Peyer's patch (tissue), 4 donors: ENCODE measurements at places on chromosomes 3 and 15. TPM values are rescaled to one million over a fixed set of nuclear protein-coding genes. Genes with fewer than 3 reads are reported as not detected.
A peak's percentile ranks its signal among the peaks of the same experiment; 100 is the strongest.

DNA sequence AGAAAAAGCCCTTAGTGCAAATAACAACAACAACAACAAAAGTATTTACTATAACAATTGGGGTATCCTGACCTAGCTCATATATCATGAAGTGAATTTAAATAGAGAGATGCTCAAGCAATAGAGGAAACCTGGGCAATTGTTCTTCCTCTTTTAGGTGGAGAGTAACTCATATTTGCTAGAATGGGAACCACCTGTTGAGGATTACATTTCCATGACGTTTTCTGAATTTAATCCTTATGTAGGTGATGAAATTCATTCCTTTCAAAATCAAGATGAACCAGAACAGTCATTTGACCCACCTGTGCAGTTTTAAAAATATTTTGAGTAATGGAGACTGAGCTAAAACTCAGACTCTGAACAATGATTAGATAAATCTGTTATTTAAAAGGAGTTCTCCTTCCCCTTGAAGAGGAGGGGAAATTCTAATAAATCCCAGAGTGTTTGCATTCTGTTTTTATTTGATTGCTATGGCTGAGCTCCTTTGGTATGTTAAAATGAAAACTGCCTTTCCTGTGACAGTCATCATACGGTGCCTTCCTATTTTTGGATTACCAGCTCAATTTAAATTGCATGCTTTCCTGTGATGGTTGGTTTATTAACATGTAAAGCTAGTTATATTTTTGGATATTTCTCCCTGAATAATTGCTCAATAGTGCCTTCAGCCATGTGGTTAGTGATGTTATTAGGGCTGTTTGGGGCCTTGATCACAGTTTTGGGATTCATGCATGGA lies 24.3 kb downstream of the VPS8 start:
- H3K27ac ChIP-seq = no peak overlapping the region
- DNase-seq = no peak
- no peaks in the 10 kb centered on the region for H3K4me1 ChIP-seq

- DNase-seq = no peak
- H3K4me3 ChIP-seq = no peak overlapping the region
- H3K27me3 ChIP-seq = no peaks in the 10 kb centered on the region
These were observed 251.0 kb upstream of the P2RY1 start for GRCh38 chr3:152583963-152584362.

- no peak overlapping the region for H3K4me3 ChIP-seq
- no peak overlapping the region for H3K27ac ChIP-seq
- H3K4me1 ChIP-seq = no peaks in the 10 kb centered on the region
- DNase-seq = no peak
These were observed 192.8 kb upstream of the TBC1D5 start for GRCh38 chr3:17935222-17935621.

- no peaks in the 10 kb centered on the region for H3K27me3 ChIP-seq
- no peaks in the 10 kb centered on the region for H3K4me1 ChIP-seq
- no peaks in the 10 kb centered on the region for H3K36me3 ChIP-seq
- peak overlapping the region; percentile 82 for H3K27ac ChIP-seq
These were observed 11.1 kb downstream of the DPH3 start for GRCh38 chr3:16253601-16254000.

DNA sequence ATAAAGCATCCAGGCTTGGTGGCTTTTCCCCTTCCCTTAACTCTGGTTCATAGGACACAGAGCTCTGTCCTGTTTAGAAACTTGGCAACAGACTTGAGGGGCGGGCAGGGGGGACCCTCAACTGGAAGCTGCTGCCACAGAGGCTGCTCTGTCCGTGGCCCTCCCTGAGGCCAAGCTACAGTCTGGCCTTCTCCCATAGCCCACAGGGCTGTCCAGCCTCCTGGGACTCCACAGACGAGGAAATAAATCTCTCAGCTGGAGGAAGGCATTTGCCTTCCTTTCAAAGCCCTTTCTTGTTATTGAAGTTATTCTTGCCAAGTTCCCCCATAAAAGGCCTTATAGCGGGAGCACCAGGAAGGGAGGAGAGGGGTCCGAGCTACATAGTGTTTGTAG lies 248.8 kb upstream of the TPM1 start:
- no peak overlapping the region for H3K4me3 ChIP-seq
- H3K27me3 ChIP-seq = no peaks in the 10 kb centered on the region
- H3K4me1 ChIP-seq = no peaks in the 10 kb centered on the region
- no peak overlapping the region for H3K27ac ChIP-seq

GRCh38 chr3:58231666-58232065 lies 5.9 kb upstream of the ABHD6 start:
- no peaks in the 10 kb centered on the region for H3K36me3 ChIP-seq
- H3K27ac ChIP-seq = no peak overlapping the region
- peaks cover 4% of the 10 kb centered on the region for H3K4me1 ChIP-seq
- no peak overlapping the region for H3K4me3 ChIP-seq
- no peaks in the 10 kb centered on the region for H3K27me3 ChIP-seq

- no peaks in the 10 kb centered on the region for H3K27me3 ChIP-seq
- DNase-seq = no peak
- no peaks in the 10 kb centered on the region for H3K4me1 ChIP-seq
These were observed 42.8 kb upstream of the UBE2E1 start for GRCh38 chr3:23762759-23763477.

GRCh38 chr15:90570643-90571042 lies 40.9 kb downstream of the CRTC3 start:
- no peaks in the 10 kb centered on the region for H3K36me3 ChIP-seq
- H3K4me3 ChIP-seq = no peak overlapping the region
- DNase-seq = no peak

DNA sequence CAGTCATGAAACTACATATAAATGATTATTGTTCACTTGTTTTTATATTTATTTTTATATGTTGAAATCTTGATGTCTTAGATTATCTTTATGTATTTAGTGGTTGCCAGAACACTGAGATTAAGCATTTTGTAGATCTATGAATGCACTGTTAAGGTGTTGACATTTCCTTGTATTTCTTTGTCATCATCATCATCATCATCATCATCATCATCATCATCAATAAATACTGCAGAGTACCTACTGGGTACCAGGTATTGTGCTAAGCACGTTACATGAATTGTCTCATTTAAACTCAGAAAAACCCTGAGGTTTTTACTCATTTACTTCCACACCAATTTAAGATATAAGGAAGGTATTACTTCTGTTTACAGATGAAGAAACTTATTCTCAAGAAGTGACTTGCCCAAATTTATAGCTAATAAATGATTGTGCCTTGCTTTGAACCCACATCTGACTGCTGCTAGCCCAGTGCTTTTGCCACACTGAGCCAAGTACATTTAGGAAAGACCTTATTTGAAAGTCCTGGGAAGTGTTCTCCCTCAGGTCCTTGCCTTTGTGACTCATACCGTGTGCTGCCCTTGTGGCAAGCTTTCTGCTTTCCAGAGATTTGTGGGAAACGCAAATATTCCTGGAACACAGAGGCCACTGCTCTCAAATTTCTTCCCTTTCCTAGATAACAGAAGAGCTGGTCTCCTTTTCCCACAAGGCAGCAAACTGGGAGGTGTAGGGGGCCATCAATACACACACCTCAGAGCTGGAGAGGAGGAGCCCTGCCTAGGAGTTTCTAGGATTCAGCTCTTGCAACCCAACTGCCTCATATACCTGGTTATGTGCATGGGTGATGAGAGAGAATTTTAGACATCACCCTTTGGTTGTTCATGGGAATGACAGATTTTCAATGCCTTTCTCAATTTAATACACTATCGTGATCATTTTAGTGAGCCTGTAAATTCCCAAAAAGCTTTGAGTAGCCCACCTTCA lies 115.4 kb upstream of the C15orf61 start:
- H3K27ac ChIP-seq = no peak overlapping the region
- no peaks in the 10 kb centered on the region for H3K27me3 ChIP-seq
- H3K4me1 ChIP-seq = no peaks in the 10 kb centered on the region
- no peaks in the 10 kb centered on the region for H3K36me3 ChIP-seq
- no peak for DNase-seq

DNA sequence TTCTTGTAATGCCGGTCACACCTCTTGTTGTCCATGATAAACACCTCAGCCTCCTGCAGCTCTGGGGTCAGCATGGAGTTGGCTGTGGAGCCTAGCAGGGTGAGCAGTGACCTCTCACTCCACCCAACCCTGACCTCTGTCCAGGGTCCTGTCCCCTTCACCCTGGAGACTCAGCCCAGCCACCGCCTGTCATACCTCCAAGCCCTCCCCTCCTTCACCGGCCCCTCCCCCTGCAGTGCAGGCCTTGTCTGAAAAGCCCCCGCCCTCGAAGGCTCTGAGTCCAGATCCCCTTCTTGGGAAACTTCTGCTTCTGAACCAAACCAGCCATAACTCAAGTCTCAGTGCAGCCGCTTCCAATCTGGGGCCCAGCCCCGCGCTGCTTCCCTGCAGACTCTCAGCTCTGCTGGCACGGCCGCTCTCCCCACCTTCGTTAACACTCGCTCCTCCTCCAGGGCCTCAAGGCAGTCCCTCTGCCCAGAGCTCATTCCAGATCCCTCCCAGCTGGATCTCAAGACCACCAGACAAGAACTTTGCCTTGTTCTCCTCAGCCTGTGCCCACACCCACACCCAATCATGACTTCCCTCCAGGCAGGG lies 25.4 kb upstream of the PRSS50 start:
- no peak overlapping the region for H3K4me3 ChIP-seq
- H3K36me3 ChIP-seq = no peaks in the 10 kb centered on the region
- H3K4me1 ChIP-seq = no peaks in the 10 kb centered on the region
- DNase-seq = no peak

- no peaks in the 10 kb centered on the region for H3K36me3 ChIP-seq
- no peaks in the 10 kb centered on the region for H3K4me1 ChIP-seq
- no peak overlapping the region for H3K27ac ChIP-seq
- H3K27me3 ChIP-seq = no peaks in the 10 kb centered on the region
- DNase-seq = no peak
These were observed 21.6 kb downstream of the CCDC80 start for GRCh38 chr3:112619295-112619694.

DNA sequence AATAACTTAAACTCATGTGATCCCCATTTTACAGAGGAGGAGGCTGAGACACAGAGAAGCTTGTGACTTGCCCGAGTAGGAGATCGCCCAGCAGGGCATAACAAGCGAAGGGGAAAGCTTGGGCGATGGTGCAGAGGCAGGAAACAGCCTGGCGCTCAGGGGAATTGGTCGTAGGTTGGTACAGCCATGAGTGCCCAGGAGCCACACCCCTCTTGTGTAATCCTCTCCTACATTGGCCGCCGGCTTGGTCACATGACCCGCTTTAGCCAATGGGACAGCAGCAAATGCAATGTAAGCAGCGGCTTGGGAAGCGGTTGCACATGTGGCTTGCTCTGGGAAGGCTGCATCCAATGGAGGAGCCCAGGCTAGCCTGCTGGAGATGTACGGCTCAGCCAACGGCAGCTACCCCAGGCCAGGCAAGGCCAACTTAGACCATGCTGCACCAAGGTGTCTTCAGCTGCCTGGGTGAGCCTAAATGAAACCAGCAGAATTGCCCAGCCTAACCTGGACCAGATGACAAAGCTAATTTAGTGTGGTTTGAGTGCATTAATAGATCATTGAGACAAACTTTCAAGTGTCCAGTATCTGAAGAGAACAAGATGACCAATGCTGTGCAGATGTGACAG lies 50.3 kb upstream of the SLC6A6 start:
- H3K4me3 ChIP-seq = no peak overlapping the region
- no peaks in the 10 kb centered on the region for H3K36me3 ChIP-seq
- H3K4me1 ChIP-seq = no peaks in the 10 kb centered on the region
- H3K27me3 ChIP-seq = no peaks in the 10 kb centered on the region
- H3K27ac ChIP-seq = no peak overlapping the region
- no peak for DNase-seq

GRCh38 chr15:91942720-91943394 lies 89.3 kb downstream of the SLCO3A1 start:
- peak overlapping the region; percentile 53 for H3K27ac ChIP-seq
- H3K4me1 ChIP-seq = peaks cover 3% of the 10 kb centered on the region
- H3K27me3 ChIP-seq = no peaks in the 10 kb centered on the region
- no peak overlapping the region for H3K4me3 ChIP-seq
- DNase-seq = peak; percentile 88

DNA sequence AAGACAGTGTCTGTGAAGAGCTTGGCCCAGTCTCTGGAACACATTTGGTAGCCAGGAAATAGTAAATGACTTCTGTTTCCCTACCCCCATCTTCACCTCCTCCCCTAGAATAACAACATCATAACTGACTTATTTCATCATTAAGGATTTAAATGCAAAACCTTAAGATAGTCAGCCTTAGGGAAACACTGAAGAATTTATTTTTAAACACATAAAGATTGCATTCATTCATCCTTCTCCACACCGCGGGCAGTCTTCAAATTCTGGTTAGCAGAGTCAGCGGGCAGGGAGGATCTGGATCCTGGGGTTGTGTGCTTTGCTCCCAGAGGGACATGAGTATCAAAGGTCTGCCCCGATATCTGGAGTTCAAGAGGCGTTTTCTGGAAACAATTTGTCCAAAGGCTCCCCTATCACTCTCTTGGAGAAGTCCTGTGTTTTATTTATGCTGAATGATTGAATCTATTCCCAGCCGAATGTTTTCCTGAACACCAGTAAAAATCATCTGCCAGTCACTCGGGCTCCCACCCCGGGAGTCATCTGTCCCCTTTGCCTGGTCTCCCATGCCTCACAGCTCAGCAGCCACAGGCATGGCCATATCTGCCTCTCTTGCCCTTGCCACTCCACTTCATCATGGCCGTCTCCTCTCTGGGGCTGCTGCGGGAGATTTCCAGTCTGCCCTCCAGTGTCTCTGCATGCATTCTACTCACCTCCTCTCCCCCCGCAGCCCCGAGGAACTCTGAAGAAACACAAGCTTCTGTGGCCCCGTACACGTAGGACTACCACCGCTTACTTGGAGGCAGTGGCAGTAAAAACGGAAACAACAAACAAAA lies 234.7 kb upstream of the CTDSPL start:
- DNase-seq = no peak
- H3K4me3 ChIP-seq = no peak overlapping the region
- H3K4me1 ChIP-seq = no peaks in the 10 kb centered on the region
- no peak overlapping the region for H3K27ac ChIP-seq
- H3K36me3 ChIP-seq = no peaks in the 10 kb centered on the region

Gene CLCN2
- total RNA-seq = 53.2 TPM

Gene LARP6
- 9.5 TPM for total RNA-seq

Gene ASB14
- total RNA-seq = not detected

Gene GPR87
- total RNA-seq = not detected

Gene HTR3E
- not detected for total RNA-seq

Gene MINAR1
- total RNA-seq = 0.66 TPM
